ENCODE measurements at places on chromosomes 5 and 9.
A peak's percentile ranks its signal among the peaks of the same experiment; 100 is the strongest.

DNA sequence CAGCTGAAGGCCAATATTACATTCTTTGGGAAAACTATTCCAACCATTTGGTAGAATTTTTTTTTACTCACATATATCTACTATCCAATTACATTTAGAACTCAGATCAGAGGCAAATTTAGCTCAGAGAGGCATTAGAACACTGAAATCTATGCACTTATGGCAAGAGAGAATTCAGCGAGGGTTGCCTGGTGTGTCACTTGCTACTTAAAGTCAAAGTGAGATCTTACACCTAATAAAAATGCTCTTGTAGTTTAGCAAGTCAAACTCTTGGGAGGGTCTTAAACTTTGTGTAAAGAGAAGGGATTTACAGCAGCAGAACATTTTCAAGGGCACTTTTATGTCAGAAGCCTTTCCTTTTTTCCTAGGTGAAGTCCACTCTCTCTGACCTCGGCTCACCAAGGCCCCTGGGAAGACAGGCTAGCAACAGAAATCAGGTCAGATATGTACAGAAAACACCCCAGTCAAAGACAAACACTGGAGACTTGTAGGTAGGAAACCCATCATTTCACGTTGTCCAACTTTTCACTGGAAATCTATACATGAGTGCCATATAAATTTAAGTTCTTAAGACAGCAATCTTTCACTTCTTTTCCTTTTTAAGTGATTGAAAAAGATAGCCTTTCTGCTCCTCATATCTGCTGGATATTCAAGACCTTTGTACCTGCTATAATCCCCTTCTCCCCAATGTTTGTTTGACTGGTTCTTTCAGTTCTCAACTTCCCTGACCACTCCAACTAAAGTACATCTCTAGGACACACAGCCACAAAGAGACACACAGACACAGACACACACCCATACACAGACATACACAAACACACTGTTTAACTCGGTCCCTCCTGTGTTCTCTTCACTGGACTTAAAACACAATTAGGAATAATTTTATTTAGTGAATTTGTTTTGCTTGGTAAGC, 635.8 kb downstream of the PDE4D start:
- no peak for DNase-seq

- DNase-seq: no peak
These were observed 36.7 kb downstream of the OLFML2A start for GRCh38 chr9:124813501-124814163.

DNA sequence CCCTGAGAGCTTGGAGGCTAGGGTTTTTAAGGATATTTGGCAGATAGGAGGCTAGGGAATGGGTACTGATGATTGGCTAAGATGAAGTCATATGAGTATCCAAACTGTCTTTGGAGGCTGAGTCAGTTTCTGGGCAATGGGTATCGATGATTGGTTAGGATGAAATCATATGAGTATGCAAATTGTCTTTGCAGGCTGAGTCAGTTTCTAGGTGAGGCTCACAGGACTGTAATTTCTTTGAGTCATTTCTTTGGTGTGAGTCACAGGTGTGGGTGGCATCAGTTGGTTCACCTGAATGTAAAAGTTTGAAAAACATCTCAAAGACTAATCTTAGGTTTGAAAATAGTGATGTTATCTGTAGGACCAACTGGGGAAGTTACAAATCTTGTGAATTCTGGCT, 1068.0 kb downstream of the NR2F1-AS1 start:
- no peak for DNase-seq

DNA sequence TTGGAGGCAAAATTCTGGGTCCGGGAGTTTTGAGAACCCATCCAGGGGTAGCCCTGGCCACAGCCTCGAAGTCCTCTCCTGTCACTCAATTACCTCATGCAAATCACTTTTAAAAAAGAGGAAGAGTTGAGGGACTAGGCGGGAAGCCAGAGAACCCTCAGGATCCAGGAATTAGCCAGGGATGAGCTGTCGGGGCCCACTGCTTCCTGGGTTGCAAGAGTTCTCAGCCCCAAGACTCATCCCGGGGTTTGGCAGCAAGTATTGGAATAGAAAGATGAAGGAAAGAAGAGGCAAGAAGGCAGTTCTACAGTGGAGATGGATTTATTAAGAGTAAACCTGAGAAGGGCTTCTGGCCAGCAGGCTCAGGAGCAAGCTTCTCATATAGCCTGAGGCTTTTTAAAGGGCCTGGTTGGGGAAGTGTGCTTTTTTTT, 25.6 kb downstream of the C9orf50 start:
- DNase-seq: no peak

DNA sequence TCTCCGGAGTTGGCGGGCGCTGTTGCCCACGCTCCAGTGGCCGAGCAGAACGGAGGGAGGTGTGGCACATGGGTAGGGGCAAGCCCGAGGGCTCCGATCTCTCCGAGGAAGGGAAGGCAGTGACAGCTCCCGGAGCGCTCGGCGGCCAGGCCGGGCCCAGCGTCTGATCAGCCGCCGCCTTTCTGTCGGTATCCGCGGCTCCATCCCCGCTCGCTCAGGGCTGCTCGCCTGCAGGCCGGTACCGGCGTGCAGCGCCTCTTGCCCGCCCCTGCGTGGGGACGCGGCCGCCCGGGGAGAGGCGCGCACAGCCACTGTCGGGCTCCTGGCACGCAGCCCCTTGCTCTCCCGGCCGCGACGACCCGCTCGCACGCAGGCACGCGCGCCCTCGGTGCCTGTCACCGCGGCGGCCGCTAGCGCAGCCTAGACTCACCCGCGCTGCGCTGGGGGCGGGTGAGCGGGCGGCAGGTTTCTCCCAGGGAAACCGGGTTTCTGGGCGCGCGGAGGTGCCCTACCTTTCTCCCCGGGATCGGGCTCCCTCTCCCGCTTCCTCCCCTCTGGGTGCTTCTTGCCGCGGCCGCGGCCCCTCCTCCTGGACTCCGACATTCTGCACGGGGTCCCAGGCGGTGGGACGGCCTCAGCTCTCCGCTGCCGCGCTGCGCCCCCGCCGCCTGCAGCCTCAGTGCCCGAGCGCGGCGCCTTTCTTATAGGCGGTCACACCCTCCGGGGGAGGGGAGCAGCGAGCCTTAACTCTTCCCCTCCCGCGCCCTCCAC, 108.4 kb downstream of the PSD2 start:
- peak; percentile 5 for DNase-seq

DNA sequence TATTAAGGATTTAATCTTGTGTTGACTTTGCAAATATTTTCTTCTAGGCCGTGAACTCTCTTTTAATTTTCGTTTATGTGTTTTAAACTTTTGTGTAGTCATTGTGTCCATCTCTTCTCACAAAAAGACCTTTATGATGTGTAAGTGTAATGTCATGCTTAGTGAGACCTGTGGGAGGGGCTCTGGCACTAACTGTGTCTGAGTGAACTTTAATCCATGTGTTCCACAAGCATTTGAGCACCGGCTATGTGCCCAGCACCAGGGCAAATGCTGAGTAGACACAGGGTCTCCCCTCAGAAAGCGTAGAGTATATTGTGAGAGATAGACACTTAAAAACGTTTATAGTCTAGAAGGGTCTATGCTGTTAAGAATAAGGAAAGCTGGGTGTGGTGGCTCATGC, 272.6 kb upstream of the TUT7 start:
- no peak for DNase-seq

DNA sequence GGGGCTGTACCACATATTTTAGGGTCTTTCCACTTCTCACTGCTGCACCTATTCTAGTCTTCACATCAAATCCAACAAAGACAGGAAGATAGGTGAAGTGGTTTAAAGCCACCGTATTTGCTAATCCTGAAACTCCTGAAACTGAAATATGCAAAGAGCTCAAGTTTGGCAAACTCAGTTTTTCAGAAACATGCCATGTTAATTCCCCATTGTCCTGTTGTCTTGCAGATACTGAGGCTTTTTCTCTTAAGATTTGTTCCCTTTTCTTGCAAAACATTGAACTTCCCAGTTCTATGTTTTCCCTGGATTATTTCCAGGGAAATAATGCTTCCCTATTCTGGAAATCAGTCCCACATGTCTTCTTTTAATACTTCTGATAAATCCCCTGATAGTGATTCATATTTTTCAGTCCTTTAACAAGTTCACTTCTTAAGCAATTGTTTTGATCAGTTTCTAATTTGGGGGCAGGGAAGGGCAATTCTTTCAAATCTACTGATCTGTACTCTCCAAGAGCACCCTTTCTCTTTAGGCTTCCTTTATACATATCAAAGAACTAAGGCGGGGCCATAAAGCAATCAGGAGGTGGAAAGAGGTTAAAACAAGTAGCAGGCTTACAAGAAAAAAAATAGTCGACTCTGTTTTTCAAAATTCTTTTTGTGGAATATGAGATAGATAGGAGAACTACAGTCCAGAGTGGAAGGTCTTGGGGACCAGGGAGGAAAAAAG, 648.5 kb downstream of the BNC2 start:
- DNase-seq: no peak

DNA sequence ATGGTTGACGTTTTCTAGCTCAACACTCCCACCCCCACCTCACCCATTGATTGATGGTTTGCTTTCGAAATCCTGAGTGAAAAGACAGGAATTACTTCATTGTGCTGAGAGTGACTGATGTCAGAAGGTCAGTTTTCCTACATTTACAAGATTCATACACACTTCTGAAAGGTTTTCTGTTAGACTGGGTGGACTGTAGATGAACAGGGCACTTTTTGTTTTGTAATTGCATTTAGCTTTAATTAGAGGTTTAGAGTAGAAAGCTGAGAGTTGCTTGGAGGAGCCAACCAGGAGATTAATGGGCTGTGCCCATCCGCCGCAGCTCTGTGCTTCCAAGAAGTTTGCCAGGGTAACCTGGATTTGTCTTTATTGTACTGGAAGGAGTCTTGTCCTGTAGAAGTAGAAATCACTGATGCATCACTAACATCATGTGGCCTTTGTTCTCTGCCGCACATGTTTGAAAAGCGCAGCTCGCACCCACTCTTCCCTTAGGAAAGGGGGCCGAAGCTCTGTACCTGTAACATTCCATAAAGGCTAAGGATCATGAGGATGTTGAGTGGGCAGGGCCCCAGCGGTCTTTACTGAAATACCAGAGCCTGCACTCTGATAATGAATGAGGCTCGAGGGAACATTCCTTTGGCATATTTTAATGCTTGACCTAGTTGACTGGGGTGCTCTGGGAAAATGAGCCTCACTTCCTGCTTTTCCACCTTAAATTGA, 267.6 kb upstream of the DMRT1 start:
- DNase-seq: no peak

DNA sequence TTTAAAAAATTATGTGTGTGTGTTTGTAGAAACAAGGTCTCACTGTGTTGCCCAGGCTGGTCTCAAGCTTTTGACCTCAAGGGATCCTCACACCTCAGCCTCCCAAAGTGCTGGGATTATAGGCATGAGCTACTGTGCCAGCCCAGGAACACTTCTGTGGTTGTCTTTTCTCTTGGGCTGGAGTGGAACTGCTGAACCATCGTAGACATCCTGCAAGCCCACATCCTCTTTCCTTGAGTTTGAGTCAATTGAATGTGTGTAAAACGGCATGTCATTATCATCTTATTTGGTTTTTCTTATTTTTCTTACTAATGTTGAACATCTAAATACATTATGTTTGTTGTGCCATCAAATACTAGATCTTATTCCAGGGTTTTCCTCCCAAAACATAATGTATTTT, 40.0 kb downstream of the EHMT1 start:
- no peak for DNase-seq

- DNase-seq: no peak
These were observed 10.8 kb downstream of the KIF24 start for GRCh38 chr9:34318163-34318790.

GRCh38 chr9:121300283-121301119, 32.5 kb downstream of the GSN start:
- DNase-seq: no peak

DNA sequence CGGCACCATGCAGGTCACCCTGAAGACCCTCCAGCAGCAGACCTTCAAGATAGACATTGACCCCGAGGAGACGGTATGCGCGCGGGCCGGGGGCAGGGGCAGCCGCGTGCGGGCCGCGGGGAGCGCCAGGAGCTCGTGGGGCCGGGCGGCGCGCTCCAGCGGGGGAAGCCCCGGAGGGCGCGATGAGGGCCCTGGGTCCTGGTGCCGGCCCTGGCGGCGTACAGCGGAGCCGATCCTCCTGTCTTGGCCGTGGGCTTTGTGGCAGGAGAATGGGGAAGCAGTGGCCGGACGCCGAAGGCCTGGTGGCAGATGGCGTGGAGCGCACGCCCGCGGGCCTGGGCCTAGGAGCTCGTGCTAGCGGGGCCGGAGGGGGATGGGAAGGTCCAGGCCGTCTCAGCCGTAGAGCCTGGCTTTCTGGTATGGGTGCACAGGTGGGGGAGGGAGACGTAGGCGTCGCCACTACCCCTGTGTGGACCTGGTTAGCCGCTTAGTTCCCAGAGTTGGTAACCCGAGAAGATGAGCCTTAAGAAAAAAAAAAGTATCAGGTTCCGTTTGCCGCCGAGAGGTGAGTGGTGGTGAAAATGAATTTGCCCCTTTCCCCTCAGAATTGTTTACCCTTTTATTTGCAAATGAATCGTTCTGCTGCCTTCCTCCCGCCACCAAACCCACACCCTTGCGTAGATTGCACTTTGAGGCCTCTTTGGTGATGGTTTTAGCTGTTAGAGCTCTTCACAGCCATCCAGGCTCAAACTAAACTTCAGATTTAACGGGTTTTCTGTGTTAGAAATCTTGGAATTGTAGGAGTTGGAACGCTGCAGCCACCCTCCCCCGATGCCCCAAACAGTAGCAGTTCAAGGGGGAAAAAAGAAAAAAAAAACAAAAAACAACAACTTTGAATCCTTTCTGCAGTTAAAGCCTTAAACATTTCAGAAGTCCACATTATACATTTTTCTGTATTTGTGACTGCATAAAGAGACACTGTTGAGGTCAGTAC, 841 bp downstream of the RAD23B start:
- peak; percentile 60 for DNase-seq

GRCh38 chr5:122164831-122165558, 35.6 kb downstream of the ZNF474 start:
- no peak for DNase-seq

DNA sequence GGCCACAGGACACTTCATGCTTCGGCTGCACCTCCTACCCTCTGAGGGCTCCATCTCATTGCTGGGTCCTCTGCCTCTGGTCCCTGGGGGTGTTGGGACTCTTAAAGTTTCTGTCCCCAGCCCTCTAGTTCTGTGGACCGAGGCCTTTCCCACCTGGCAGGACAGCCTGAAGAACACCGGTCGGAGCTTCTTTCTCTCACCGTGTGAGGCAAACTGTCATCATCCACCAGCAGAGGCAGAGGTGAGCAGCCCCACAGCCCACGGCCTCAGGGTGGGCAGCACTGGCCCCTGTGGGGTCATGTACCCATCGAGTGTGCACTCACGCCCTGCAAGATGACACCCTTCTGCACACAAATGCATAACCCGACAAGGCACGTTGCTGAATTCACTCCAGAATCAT, 49.9 kb downstream of the IRX2 start:
- DNase-seq: no peak

GRCh38 chr5:157159209-157159751, 6.8 kb downstream of the GARIN3 start:
- no peak for DNase-seq

Data from stimulated activated CD4-positive, alpha-beta T cell treated with anti-CD3 and anti-CD28 coated beads, Interleukin-1b, Interleukin-23, amount 100 ng/mL, for 24 hours (primary cell).